Heart right ventricle (tissue), 16 donors: ENCODE measurements at places on chromosomes 11 and 22.

GRCh38 chr11:126790550-126791081 lies 210.0 kb downstream of the KIRREL3 start:
- no peak overlapping the region for H3K4me3 ChIP-seq
- no peaks in the 10 kb centered on the region for H3K27me3 ChIP-seq
- no peaks in the 10 kb centered on the region for H3K4me1 ChIP-seq
- H3K27ac ChIP-seq = no peak overlapping the region
- H3K36me3 ChIP-seq = no peaks in the 10 kb centered on the region

GRCh38 chr11:106032861-106033260 lies 10.8 kb upstream of the MSANTD4 start:
- peaks cover 4% of the 10 kb centered on the region for H3K27me3 ChIP-seq
- no peak overlapping the region for H3K4me3 ChIP-seq
- H3K4me1 ChIP-seq = no peaks in the 10 kb centered on the region
- no peak overlapping the region for H3K27ac ChIP-seq
- DNase-seq = no peak

DNA sequence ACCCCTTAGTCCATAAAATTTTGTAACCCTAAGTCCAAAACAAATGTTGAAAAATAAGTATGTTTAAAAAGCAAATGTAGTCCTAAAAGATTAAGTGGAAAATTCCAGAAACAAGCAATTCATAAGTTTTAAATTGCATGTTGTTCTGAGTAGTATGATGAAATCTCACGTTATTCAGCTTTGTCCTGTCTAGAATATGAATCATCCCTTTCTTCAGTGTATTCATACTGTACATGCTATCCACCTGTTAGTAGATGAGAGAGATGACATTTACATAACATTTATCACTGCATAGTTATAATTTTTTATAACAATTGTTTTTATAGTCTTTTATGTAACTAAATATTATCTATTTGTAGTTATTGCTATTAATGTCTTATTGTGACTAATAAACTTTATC lies 622.3 kb upstream of the CHORDC1 start:
- no peaks in the 10 kb centered on the region for H3K36me3 ChIP-seq
- no peak for DNase-seq
- H3K27ac ChIP-seq = no peak overlapping the region
- no peaks in the 10 kb centered on the region for H3K4me1 ChIP-seq
- H3K27me3 ChIP-seq = no peaks in the 10 kb centered on the region

GRCh38 chr11:83471831-83472727 lies 185.9 kb upstream of the CCDC90B start:
- DNase-seq = no peak
- H3K27me3 ChIP-seq = no peaks in the 10 kb centered on the region
- H3K27ac ChIP-seq = no peak overlapping the region
- H3K4me3 ChIP-seq = no peak overlapping the region

GRCh38 chr22:46576556-46577367 lies 39.3 kb upstream of the CELSR1 start:
- H3K27ac ChIP-seq = peak overlapping the region; percentile 89
- H3K36me3 ChIP-seq = no peaks in the 10 kb centered on the region
- DNase-seq = peak; percentile 71
- H3K4me3 ChIP-seq = peak overlapping the region; percentile 81
- peaks cover 76% of the 10 kb centered on the region for H3K4me1 ChIP-seq

DNA sequence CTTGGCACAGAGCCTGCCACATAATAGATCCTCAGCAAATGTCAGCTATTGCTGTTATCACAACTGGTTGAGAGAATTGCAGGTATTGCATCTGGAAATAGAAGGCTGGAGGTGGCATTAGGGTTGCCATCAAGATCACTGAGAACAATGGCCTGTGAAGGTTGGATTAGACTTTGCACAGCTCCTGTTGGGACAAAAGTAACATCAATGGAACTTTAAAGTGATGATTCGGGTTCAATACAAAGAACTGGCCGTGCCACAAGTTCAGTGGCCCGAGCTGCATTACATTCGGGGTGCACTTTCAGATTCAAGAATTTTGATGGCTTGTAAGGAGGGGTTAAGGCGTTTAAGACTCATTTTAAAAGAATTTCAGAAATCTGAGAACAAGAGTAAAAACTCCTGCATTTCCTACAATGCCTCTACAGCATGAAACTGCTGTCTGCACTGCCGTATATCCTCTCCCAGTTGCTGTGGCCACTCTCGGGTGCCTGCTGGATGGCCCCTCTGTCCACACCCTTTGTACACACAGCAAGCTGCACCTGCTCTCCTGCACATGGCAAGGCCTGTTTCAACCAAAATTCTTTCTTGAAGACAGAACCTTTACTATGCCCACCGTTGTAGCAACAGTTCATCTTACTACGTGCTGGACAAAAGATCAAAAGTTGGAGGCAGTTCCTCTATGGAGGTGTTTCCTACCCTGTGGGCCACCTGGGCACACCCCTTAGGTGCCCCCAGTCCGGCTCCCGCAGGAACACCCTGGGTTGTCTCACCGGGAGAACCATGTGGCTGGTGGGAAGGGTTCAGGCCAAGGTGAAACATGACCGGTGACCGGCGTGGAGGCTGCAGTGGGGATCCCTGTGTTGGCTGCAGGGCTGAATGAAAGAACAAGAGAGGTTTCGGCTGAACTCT lies 17.5 kb upstream of the SHANK2 start:
- no peak overlapping the region for H3K27ac ChIP-seq
- no peaks in the 10 kb centered on the region for H3K36me3 ChIP-seq
- no peaks in the 10 kb centered on the region for H3K4me1 ChIP-seq
- peaks cover 50% of the 10 kb centered on the region for H3K27me3 ChIP-seq
- no peak for DNase-seq
